ENCODE measurements at places on chromosomes 7 and 10.

- DNase-seq, result no peak
Observed at GRCh38 chr7:2849941-2850766, 6.0 kb upstream of the GNA12 start.

DNA sequence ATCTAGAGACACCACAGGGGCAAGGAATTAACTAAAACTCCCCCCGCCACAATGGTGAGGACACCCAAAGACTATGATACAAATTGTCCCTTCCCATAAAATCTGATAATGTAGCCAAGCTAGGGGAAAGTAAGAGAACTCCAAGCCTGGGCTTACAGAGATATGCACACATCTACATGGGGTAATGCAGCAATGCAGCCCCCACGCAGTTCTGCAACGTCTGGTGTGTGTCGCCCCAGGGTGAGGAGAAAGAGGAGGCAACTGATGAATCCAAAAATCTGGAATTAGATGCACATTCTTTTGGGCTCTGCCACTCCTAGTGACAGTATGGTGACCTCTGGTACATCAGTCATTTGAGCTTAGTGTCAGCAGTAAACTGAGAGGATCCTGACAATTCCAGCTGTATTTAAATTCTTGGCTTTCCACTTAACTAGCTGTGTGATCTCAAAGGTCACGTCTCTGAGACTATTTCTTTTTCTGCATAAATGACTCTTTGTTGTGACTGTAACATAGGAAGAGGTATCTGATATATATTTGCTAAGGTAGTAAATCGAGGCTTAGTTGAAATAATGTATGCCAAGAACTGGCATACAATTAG lies 51.5 kb downstream of the PIP4K2A start:
- no peak for DNase-seq

- peak; percentile 0 for DNase-seq
Observed at GRCh38 chr10:58023341-58024073, 244.2 kb downstream of the IPMK start.

DNA sequence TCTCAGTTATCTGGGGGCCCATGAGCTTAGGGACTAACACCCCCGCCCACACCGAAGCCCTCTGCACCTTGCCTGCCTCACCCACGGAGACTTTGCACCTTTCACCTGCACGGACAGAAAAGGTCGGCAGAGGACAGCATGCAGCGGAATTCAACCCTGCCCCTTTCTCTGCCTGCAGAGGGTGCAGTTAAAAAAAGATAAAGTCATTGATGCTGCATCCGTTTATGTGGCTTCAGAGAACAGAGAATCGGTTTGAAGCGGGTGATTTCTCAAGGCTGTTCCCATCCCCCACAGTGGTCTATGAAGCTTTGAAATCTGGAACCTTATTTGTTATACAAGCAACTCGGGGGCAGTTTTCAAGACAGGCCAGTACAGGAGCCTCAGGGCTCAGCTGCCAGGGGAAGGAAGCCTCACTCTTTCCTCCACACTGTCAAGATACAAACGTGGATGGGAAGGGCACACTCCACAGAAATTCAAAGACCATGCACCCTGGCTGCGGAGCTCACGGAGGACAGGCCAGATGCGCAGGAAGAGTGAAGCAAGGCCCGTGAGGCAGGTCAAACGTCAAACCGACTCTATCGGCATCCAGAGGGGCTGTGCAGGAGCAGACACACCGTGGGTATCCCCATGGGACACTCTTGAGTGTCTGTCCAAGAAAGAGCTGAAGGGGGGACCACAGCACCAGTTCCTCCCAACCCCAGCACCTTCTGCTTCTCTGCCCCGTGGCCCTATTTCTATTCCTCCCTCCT lies 66.3 kb downstream of the INSIG1 start:
- no peak for DNase-seq

DNA sequence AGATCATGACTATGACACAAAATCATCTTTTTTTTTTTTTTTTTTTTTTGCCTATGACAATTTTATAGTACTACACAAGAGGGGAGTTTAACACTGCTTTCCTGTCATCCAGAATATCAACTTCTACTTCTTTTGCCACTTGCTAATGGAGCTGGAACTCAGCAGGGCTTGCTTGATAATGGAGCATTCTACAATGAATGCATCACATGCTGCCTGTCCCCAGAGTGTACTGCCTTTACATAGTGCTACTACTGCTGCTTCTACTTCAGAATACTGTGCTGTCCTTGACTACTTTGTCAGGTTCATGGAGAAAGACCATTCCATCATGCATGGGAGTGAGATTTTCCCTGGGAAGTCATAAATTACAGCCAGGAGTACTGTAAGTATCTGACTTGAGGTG lies 338.6 kb upstream of the SEMA3A start:
- no peak for DNase-seq

Data from NCI-H2029 (cell line).